ENCODE measurements at places on chromosomes 6 and 20. TPM values are rescaled to one million over a fixed set of nuclear protein-coding genes. Genes with fewer than 3 reads are reported as not detected.

SLC35D3 gene
- not detected for total RNA-seq

BPIFB2 gene
- total RNA-seq, result not detected

LAMA5 gene
- 89.3 TPM for total RNA-seq

SLC22A3 gene
- 1.8 TPM for total RNA-seq

CST4 gene
- not detected for total RNA-seq

MRAP2 gene
- total RNA-seq, result not detected

RWDD1 gene
- total RNA-seq, result 72.6 TPM

LIN28B gene
- not detected for total RNA-seq

BHLHE23 gene
- total RNA-seq, result not detected

- DNase-seq, result no peak
These were observed 139.4 kb downstream of the PHF3 start for GRCh38 chr6:63774961-63775360.

DNA sequence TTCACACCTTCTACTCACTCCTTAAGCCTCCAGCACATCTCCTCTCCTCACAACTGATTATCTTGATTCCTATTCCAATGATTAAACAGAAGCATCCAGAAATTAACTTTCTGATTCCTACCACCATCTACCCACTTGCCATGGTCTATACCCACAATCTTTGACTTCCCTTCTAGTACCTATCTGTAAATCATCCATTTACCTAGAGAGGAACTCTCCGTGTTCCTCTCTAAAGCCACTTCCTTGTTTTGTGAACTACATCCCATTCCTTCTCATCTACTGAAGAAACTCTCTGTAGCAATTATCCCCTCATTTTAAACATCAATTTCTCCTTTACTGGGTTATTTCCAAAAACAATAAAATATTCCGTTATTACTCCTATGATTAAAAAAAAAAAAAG lies 167.3 kb downstream of the ARHGAP18 start:
- DNase-seq, result no peak

DNA sequence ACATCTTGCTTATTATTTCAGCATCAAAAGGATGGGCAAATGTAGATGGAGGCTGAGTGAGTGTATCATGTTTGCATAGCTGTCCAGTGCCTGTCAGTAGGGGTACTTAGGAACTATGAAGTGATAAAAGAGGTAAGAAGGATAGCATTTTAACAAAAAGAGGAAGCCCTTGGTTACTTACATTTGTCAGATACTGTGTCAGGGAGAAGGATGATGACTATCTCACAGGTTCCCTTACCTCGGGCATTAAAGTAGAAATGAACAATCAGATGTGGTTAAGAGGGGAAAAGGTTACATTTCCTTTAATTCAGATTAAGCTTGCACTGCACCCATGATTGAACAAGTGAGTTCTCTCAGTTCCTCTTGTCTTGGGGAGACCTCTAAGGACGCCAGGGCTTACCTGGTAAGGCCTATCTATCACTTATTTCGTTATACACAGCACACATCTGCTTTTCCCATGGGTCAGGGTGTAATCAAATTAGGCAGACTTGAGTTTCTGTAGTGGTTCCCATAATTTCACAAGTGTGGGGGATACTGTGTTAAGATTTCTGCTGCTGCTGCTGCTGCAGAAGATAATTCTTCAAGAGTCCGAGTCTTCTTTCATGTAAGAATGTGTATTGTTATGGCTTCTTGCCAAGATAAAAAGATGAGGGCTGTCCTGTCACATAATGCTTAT lies 4.5 kb downstream of the FOXO3 start:
- no peak for DNase-seq

DNA sequence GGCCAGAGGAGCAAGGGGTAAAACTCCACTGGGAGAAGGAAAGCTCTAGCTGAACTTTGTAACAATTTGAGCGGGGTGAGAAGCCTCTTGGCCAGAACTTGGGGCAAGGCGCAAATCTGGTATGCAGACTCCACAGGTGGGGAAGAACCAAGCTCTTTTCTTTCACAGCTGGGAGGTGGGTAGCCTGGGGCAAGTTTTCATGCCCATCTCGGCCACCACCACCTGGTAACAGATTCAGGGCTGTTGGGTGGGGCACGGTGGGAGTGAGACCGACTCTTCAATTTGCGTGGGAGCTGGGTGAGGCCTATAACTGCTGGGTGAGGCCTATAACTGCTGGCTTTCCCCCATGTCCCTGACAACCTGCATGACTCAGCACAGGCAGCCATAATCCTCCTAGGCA lies 37.5 kb downstream of the SDHAF4 start:
- no peak for DNase-seq

DNA sequence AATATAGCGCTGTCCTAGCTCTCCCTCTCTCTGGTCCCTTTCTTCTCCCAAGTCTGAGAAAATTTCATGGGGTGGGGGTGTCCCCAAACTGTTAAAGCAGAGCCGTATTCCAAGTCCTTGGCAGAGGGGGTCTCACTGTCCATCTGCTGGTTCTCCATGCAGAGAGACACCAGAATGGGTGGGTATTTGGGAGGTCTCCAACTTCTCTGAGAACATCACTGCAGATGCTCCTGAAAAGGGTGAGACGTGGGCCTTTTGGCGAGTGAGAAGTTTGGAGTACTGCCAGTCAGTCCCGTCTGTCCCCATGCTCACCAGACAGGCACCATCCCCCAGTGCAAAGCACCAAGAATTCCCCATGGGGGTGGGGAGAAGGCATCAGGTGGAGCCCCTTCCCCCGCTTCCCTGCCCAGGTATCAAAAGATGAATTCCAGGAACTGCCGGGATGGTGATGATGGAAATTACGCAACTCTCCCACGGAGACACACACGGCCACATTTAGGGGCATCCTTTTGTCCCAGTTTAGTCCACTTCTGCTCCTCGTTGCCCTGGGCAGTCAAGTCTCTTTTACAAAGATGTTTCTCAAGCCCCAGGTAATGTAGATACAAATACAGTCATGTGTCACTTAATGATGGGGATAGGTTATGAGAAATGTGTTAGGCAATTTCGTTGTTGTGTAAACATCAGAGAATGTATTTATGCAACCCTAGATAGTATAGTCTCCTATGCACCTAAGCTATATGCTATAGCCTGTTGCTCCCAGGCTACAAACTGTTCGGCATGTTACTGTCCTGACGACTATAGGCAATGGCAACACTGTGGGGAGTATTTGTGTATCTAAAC lies 73.4 kb upstream of the SRSF6 start:
- DNase-seq, result no peak

- DNase-seq, result no peak
These were observed 148.7 kb upstream of the PHACTR3 start for GRCh38 chr20:59455402-59456341.

GRCh38 chr6:166683477-166683876 lies 56.4 kb upstream of the RPS6KA2 start:
- DNase-seq, result no peak

- no peak for DNase-seq
These were observed 5.9 kb downstream of the PYGB start for GRCh38 chr20:25253606-25254275.

DNA sequence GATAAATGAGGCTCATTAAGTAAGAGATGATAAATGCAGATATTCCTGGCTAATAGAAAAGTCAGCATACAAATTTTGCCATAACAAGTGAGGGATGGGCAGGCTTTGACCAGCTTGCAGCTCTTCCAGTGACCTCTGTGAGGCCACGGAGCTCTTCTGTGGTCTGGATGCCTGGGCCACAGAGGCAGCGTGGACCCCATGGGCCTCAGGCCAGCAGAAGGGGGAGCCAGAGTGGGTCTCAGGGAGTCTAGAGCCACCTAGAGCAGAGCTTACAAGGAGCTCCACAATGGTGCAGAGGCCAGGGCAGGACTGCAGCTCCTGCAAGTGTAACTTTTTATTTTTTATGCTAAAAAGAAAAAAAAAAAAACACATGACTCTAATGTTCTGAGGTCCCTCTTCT lies 165.1 kb downstream of the ARID1B start:
- DNase-seq, result no peak

DNA sequence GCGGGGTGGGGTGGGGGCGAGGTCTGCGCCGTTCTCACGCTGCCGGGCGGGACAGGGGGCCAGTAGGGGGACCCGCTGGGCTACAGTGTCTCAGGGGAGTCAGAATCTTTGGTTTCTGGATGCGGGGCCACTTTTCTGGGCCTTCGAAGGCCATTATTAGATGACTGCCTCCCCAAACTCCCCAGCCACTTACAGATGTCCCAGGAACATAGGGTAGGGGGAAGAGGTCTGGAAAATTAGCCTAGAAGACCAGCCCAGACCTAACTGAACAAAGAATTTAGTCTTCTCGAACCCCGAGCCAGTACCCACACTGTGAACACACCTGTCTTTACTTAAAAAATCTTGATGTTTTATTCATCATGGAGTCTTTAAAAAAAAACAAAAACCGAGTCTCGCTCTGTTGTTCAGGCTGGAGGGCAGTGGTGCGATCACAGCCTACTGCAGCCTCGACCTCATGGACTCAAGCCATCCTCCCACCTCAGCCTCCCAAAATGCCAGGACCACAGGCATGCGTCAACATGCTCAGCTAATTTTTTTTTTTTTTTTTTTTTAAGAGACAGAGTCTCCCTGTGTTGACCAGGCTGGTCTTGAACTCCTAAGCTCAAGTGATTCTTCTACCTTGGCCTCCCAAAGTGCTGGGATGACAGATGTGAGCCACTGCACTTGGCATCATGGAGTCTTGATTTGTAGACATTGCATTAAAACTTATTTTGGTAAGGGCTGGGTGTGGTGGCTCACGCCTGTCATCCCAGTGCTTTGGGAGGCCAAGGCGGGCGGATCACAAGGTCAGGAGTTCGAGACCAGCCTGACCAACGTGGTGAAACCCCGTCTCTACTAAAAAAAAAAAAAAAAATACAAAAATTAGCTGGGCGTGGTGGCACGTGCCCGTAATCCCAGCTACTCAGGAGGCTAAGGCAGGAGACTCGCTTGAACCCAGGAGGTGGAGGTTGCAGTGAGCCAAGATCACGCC lies 3.3 kb upstream of the SLC29A1 start:
- no peak for DNase-seq

- DNase-seq, result no peak
These were observed 86.3 kb upstream of the IRAK1BP1 start for GRCh38 chr6:78781001-78781400.

DNA sequence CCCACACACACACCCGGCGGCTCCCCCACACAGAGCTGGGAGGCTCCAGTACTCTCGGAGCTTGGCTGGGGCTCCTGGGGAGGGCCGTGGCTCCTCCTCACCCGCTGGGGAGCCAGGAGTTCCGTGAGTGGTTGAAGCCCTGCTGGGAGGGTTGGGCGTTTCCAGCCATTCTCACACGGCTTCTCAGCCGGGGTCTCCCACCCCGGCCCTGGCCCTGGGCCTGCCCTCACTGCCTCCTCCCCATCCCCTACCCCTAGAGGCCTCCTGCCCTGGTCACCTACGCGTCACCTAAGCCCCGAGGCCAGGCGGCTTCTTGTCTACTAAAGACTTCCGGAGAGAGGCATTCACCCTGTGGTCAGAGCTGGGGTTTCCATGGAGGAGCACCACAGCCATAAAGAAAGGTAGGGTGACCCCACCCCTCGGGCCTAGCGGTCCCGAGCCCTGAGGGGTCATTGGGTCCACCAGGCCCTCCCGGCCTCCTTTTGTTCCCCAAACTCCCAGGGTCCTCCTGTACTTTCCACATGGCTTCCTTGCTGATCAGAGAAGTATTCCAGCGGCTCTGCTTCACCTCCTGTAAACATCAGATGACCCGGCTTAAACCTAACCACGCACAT lies 99.3 kb downstream of the TTLL2 start:
- no peak for DNase-seq

GRCh38 chr6:20414711-20415110 lies 13.0 kb downstream of the E2F3 start:
- DNase-seq, result no peak

DNA sequence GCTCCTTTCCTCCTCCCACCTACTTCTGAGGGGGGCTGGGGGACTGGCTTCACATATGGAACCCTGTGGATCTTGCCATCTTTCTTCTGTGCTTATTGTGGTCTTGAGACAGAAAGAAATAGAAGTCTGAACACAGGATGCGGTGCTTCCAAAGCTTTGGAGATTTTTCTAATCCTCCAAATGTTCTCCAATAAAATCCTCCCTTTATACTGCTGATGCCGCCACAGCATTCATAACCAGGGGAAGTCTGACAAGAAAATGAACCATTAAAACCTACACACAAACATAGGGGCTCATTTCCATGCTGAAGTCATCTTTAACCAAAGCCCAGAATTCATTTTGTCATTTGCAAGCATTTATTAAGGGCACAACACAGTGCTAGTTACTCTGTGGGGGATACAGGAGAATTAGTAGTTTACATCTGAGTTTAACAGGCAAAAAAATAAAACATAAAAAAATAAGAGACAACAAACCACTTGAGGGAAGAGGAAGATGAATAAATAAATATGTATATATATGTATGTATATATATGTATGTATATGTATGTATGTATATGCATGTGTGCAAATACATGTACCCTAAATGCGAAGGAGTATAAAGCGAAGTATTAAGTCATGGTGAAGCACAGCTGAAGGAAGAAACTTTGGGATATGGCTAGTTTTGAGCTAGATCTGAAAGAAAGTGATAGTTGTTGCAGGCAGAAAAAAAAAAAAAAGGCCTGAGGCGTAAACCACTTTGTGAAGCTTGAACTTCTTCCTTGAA lies 5.9 kb upstream of the PTPRK start:
- DNase-seq, result no peak

Data from Right ventricle myocardium inferior (tissue), 1 donor.